ENCODE measurements at places on chromosomes 4 and X. TPM values are rescaled to one million over a fixed set of nuclear protein-coding genes. Genes with fewer than 3 reads are reported as not detected.

- DNase-seq: no peak
Observed at GRCh38 chr4:26406346-26406975, 83.8 kb downstream of the CCKAR start.

GDPD2 gene
- total RNA-seq: not detected

DNA sequence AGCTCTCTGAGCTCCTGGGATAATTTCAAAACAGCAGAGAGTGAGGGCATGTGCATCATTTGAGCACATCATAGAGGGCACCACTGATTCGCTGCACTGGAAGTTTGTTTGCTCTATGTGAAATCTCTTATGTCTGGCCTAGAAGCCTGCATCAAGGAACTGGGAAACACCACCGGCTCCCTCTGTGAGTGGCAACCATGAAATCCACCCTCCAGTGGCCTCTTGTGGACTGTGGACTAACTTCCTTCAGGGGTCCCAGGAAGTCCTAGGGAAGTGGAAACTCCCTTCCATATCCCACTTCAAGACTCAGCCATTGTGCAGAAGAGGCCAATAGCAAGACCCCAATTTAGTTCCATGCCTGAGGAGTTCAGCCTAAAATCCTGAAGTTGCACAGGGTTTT is 48.0 kb upstream of the IGFBP7 start:
- no peak for DNase-seq

DNA sequence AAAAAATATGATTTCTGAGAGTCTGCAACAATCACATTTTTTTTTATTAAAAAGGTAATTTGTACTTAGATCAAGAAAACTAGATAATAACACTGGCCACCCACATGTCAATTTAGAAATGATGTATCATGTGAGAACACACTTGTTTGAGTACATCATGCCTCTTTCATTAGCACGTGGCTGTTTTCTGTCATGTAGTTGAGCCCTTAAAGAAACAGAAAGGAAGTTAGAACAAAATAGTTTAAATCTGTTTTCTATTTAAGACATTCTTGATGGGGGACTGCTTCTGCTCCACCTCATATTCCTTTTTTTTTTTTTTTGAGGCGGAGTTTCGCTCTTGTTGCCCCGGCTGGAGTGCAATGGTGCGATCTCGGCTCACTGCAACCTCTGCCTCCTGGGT is 207.5 kb downstream of the NSUN7 start:
- no peak for DNase-seq

DNA sequence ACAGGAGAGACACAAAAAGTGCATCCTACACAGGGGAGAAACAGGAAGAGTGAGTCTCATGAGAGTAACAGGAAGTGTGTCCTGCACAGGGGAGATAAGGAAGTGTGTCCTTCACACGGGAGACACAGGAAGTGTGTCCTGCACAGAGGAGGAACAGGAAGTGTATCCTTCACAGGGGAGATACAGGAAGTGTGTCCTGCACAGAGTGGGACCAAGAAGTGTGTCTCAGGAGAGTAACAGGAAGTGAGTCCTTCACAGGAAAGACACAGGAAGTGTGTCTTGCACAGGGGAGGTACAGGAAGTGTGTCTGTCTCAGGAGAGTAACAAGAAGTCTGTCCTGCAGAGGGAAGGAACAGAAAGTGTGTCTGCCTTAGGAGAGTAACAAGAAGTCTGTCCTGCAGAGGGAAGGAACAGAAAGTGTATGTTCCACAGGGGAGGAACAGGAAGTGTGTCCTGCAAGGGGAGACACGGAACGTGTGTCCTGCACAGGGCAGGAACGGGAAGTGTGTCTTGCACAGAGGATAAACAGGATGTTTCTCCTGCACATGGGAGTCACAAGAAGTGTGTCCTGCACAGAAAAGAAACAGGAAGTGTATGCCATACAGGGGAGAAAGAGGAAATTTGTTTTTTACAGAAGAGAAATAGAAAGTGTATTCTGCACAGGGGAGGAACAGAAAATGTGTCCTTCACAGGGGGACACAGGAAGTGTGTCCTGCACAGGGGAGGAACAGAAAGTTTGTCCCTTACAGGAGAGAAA is 102.0 kb downstream of the ARSF start:
- no peak for DNase-seq

DNA sequence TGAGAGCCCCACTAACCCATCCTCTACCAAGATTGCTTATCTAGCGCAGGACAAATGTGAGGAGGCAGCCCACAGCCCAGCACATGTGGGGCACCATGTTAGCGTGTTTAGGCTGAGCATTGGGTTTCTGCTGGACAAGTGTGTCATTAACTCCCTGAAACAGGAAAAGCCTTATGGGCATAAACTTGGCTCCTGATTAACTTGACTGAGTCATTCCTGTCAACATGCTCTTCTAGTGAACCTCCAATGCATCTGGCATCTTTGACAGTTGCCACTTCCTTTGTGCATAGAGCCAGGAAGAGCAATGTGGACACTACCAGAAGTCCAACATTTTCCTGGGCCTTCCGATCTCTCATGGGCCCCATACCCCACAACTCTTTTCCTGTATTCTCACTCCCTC is 2.5 kb downstream of the SPIN2A start:
- no peak for DNase-seq

GRCh38 chr4:77007358-77008230 is 58.0 kb downstream of the SEPTIN11 start:
- DNase-seq: no peak

DDX60 gene
- total RNA-seq: 7.4 TPM

DNA sequence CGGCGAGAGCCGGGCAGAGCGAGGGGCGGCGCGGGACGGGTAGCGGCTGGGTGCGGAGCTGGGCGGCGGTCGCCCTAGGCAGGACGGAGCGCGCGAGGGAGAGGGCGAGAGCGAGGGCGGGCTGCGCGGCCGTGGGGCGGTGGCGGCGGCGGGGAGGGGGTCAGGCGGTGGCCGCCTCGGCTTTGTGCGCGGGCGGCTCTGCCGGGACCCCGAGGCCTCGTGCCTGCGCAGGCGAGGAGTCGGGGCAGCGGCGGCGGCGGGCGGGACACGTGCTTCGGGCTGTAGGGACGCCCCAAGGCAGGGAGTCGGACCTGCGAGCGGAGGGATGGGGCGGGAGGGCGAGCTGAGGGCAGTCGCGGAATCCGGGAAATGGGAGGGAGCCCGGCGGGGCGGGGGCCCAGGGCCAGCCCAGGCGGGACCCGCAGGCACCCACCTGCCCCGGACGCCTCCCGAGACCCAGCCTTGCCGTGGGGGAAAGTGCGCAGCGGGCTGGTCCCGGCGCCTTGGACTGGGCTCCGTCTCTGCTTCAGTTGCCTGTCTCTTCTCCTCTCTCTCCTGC is 465 bp downstream of the BMPR1B start:
- no peak for DNase-seq

- DNase-seq: no peak
Observed at GRCh38 chr4:143287572-143287923, 49.1 kb upstream of the GAB1 start.

DNA sequence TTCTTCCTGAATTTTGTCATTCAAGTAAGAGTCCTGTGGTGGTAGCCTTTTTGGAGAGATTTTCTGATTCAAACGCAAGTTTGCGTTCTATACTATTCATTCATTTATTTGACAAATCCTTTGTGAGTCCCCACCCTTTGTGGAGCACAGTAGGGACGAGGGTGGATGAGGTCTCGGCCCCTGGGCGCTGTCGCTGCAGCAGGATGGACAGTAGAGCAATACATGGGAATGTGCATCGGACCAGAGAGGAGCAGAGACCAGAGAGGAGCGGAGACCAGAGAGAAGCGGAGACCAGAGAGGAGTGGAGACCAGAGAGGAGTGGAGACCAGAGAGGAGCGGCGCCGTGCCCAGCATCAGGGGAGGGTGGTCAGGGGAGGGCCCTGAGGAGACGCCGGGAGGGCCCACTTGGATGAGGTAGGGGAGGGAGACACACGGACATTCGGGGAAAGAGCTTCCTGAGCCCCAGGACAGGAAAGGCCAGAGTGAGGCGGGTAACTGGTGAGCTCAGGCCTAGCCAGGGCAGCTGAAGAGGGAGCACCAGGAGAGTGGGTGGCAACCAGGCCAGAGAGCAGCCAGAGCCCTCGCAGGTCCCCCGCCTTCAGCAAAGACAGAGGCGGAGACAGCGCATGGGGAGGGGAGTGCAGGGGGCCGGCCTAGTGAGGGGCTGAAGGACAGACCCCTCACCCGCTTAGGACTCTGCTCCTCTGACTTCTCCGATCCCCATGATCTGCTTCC is 67.3 kb downstream of the NAT8L start:
- no peak for DNase-seq

DNA sequence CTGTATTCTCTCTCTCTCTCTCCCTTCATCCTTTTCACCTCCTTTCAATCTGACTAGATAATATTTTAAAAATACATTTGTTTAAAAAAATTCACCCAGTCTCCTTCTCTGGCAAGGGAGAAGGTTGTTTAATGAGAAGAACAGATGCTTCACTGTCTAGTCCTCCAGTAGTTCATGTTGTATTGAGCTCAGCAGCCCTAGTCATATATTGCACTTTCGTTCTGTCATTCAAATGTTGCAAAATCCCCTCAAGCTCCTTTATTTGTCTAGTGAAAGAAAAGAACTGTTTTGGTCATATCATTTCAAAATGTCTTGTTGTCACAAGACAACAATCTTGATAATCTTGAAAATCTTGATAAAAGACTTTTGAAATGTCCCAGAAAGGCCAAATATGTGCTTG is 248.0 kb downstream of the GALNTL6 start:
- no peak for DNase-seq

DNA sequence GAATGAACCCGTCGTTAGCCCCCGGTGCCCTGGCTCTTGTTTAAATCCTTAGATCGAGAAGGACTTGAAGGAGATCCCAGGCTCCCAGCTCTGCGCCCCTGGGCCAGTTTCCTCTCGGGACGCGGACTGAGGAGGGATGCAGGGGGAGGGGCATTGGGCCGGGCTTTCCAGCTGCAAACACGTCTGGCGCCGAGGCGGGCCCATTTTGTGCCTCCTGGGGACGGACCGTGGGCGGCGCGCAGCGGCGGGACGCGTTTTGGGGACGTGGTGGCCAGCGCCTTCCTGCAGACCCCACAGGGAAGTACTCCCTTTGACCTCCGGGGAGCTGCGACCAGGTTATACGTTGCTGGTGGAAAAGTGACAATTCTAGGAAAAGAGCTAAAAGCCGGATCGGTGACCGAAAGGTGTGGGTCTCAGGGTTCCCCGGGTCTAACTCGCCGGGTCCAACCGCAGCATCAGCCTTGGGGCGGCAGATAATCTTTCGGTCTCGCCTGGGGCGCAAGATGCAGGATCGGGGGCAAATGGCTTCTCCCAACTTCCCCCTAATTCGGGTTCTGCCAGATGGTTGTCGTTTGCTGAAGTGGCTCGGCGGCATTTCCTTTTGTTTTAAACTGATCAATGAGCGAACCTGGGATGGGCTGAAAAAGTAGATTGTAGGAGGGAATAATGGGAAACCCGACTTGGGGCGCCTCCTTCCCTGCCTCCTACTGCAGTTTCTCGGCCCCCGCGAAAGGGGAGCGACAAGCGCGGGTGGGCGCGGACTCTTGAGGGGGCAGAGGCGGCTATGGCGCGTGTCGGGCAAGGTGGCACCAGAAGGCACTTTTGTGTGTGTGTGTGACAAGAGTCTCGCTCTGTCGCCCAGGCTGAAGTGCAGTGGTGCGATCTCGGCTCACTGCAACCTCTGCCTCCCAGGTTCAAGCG is 2.9 kb downstream of the PDGFRA start:
- peak; percentile 82 for DNase-seq

- no peak for DNase-seq
Observed at GRCh38 chr4:152666946-152667345, 12.9 kb downstream of the TMEM154 start.

FAM9C gene
- total RNA-seq: not detected

DNA sequence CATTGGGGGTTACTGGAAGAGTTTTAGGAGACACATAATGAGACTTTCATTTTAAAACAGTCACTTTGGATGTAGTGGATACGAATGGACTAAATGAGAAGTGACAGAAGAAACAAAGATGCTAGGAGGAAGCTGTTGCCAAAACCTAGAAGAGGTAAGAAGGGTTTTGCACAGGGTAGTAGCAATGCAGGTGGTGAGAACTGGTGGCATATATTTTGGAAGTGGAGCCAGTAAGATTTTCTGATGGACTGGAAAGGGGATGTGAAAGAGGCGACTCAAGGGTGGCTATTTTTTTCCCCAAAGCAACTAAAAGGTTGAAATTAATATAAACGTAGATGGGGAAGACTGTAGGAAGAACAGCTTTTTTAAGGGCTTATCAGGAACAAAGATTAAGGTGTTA is 462.0 kb downstream of the IL15 start:
- no peak for DNase-seq

DNA sequence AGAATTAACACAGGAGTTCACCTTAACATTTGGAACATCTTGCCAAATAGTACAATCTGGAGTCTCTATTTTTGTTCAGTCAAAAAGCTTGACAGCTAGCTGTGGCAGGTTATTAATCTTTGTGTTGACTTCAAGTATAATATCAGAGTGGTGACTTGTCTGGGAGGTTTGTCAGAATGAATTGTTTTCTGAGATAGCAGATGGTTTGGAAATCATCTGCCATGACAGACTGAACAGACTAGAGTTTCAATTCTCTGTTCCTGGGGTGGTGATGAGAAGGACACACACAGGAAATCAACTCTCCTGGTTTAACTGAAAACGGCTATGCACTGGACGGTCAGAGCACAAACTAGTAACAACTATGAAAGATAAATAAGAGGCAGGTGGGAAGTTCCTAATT is 203.3 kb upstream of the EMCN start:
- DNase-seq: no peak

SRPK3 gene
- 0.25 TPM for total RNA-seq

DNA sequence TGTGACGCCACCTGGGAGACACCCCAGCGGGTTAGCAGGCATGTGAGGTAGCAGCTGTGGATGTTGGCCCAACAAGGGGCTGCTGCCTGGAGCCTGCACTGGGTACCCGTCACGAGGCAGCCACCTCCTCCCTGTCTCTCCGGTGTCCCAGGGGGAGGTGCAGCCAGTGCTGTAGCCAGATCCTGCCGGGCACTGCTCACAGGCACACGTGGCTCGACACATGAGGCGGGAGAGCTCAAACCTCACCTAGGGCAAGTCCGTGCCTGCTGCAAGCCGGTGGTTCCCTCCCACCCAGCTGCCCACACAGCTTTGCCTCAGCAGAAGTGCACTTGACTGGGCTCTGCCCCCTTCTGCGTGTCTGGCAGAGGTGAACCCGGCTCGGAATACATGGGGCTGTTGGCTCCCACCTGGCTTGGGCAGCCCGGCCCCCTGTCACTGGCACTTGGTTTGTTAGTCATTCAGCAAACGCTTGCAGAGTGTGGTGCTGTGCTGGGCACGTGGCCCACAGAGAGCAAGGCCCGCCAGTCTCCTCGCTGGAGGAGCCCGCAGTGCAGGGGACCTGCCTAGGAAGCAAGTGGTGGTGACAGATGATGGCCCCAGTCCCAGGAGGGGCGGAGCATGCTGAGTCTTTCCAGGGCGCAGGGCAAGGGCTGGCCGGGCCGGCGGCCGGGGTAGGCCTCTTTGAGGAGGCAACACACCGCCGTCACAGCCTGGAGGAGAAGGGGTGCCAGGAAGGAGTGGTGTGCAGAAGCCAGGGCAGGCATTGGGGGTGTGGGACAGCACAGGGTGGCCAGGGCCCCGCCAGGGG is 10.1 kb upstream of the SH3TC1 start:
- no peak for DNase-seq

- no peak for DNase-seq
Observed at GRCh38 chrX:13483773-13484172, 85.6 kb upstream of the EGFL6 start.
